NCI-H82 (cell line): ENCODE measurements at places on chromosomes 2 and 18.

DNA sequence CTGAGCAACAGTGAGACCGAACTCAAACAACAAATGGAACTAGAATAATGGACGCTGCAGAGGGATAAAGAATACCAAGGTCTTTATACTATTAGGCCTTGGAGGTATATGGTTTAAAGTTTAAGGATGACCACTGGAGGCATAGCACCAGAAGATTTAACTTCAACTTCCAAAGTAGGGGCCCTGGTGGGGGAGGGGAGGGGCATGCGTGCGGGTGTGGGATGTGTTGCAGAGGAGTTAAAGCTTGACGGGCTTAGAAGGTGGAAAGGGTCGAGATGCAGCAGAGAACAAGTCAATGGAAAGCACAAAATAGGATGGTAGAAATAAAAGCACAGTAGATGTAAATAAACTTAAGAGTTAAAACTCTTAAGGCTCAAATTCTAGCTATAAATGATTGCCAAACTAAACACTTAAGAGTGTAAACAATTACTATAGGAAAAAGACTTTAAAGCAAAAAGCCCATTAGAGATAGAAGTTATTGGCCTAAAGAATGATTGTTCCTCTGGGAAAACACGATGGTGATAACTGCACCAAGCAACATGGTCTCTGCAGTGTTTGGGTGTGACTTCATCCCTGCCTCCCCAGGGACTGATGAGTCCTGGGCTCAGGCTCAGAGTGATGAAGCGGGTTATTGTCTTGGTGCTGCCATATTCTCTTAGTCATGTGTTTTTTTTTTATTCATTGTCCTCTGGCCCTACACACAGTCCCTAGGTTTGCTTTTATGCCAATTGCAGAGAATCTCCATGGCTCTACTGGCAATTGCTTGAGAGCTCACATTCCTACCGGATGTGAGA, 13.0 kb downstream of the RRM2 start:
- DNase-seq, result peak; percentile 37

GRCh38 chr2:220948579-220948978, 623.5 kb downstream of the EPHA4 start:
- DNase-seq, result no peak

DNA sequence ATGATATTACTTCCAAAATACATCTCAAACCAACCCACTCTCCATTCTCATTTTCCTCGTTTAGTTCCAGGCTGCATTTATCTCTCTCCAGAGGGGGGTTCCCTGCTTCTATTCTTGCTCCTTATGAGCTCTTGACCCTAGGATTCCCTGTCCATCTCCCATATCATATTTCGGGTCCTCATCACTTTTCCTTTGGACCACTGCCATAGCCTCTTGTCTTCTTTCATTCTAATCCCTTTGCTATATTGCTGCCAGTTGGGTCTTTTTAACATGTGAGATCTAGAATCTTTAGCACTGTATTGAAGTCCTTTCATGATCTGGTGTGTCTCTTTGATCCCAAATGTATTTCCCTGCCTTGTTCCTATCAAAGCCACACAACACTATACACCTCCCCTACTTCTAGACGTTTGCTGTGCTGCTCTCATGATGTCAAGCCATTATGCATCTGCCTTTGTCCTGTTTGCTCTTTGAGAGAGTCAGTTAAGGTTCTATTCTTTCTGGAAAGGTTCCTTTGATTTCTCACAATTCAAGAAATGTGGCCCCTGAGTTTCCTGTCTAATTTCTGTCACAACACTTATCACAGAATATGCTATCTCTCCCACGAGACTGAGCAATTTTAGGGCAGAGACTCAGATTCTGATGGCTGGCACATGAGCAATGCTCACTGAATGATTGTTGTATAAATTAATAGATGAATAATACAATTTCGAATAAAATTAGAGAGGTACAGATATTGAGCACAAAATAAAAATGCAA, 43.2 kb upstream of the SESTD1 start:
- no peak for DNase-seq

DNA sequence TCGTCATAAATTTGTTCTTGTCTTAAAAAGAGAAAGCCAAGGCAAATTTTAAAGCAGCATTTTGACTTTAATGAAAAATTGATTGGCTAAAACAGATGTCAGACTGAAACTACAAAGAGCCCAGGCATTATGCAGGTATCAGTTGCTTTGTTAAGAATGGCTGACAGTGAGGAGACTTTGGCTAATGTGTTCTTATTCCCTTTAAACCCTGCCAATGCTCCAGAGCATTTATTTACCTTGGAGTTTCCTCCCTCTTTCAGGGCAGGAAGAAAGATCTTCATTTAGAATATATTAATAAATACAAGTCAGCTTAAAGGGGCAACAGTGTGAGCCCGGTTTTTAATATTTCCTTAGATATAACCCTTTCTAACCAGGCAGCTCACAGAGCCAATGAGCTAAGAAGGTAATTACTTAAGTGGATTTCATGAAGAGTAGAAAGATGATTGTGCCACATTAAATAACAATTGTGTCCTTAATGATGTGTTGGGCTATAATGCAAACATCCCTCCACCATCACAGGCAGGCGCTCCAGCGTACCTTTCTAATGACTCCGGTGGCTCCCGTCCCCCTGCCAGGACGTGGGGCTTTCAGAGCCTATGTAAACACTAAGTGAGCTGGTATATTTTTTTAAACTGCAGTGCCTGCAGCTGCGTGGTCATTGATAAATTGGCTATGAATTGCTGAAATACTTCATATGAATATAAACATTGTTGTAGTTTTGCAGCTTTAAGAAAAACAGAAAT, 349.4 kb upstream of the POU3F3 start:
- DNase-seq, result peak; percentile 4

DNA sequence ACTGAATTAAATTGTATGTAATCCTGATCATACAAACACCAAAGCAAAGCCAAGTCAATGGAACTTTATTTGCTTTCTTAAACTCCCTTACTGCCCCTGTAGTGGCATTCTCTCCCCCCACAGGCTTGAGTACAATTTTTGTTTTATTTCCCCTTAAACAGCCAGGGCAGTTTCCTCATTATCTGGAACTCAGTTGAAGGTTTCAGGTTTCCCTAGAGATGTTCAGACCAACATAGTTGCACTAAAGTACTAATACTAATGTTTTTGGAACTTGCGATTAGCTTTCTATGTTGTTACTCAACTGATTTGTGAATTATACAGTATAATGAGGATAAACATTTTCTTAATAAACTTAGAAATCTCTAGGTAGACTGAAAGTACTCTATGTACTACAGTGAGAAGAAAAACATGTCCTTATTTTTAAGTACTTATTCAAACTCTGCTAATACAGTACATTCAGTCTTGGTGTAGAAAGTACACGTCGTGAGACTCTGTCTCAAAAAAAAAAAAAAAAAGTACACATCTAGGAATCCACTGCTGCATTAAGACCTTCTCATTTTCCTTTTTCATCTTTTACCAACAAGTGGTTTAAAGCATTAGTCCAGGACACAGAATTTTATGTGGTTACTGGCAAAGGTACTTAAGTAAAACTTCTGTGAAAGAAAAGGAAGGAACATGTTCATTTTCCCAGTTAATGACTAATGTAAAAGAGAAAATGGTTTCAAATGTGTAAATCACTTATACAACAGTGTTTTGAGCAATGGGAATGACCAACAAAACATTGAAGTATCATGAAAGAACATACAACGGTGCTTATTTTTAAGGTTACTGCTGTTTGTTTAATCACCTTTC, 209.5 kb upstream of the SMAD7 start:
- DNase-seq, result no peak

DNA sequence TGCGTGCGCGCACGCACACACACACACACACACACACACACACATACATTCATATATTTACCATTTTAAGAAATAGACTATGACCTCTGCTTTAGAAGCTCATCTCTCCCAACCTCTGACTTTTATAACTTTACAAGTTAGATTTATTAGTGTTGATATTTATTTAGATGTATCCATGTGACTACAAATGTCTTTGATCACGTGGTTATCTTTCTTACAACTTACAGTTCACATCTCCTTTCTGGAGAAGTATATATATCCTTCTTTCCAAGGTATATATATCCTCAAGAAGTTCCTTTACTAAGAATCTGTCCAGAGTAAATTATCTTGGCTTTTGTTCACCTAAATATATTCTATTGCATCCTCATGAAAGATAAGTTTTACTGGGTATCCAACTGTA, 16.3 kb upstream of the LTBP1 start:
- no peak for DNase-seq

GRCh38 chr2:27118525-27119329, at the start of gene CGREF1:
Gene CGREF1, minus strand, starts transcription at chr2:27119128. Its CDS starts 14,762 bp downstream, at chr2:27104366.
- DNase-seq, result peak; percentile 63

GRCh38 chr18:78793313-78794070, 186.1 kb upstream of the SALL3 start:
- no peak for DNase-seq

DNA sequence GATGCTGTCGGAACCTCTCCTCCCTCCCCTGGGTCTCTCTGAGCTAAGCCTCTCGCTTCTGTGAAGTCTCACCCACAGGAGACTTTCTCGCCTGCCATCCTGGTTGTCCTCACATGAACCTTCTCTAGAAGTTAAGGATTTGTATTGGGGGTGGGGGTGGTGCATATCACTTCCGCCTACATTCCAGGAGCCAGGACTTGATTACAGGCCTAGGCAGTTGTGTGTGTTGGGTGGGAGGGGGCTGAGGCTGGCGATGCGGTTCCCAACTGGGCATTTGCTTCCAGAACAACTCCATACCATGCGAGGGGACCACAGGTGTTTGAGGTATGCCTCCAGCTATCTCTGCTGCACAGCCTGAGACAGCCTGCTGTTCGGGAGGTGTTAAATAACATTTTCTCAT, 56.8 kb upstream of the MGAT4A start:
- peak; percentile 38 for DNase-seq

GRCh38 chr2:16635791-16636699, 29.6 kb downstream of the CYRIA start:
- DNase-seq, result peak; percentile 58

DNA sequence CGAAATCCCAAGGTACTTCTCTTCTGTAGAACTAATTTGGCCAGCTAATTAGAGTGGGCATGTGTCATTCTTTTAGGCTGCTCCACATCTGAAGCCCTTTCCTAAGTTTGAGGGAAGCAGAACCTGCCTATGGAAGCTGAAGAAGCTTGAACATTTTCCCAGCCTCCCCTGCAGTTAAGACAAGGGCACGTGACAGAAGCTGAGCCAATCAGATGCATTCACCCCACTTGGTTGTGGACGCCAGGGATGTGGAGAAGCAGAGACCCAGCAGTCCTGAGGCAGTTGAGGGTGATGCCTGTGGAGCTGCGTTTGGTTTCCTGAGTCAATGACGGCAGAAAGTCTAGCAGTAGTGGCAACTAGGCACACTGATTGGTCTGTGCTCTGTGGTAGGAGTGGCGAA, 26.1 kb upstream of the CERS6 start:
- DNase-seq, result no peak

- no peak for DNase-seq
These were observed 46.2 kb upstream of the SMAD7 start for GRCh38 chr18:48996901-48997463.

GRCh38 chr2:120402067-120402433, 56.1 kb downstream of the INHBB start:
- no peak for DNase-seq

DNA sequence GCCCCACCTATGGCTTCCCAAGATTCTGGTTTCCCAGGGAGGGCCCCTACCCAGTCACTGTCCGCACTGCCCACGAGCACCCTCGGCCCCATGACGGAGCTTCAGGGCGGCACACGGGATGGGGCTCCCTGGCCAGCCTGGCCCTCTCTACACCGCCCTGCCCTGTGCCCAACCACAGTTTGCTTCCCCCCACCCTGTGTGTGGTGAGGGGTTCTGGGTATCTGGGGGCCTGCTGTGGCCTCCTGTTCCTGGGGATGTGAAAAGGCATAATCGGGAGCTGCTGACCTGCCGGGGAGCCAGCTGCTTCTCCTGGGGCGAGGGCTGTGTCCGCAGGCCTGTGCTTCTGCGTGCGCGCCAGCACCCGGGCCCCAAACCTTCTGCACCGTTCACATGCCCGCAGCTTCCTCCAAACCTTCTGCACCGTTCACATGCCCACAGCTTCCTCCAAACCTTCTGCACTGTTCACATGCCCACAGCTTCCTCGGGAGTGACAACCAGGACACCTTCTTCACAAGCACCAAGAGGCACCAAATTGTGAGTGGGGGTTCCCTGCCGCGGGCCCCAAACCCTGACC, 12.4 kb downstream of the ANO7 start:
- DNase-seq, result no peak

DNA sequence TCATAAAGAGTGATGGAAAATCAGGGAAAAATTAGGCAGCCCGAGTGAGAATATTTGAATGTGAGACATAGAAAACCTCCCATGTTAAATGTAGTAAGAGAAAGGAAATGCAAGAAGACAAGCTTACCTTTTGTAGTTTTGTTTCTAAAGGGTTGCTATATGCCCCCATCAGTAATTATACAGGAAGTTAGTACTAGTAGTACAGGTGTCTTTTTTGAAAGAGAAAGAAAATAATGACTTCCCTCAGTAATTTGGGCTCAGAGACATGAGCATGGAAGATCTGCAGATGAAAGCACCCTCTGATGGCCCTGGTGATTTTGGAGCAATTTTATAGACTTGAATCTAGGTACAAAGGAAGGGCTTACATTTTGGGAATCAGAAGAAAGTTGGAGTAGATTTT, 80.8 kb downstream of the RHBDD1 start:
- DNase-seq, result no peak

- DNase-seq, result no peak
These were observed 450.2 kb downstream of the ERBB4 start for GRCh38 chr2:212088353-212088752.

GRCh38 chr2:128237911-128238697, 80.6 kb downstream of the HS6ST1 start:
- no peak for DNase-seq

DNA sequence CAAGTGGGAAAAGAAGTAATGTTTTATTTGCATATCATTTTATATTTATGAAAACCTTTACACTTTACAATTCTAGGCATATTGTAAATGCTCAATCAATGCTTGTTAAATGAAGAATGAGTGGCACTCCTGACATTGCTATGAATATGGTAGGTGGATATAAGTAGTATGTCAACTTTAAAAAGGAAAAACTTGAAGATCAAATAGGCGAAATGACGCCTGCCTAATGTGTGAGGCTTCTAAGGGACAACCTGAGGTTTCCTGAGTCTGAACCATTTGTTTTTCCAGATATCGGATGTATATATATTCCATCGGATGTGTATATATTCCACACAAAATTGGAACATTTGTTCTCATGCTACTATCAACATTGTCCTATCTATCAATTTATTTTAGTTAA, 1.4 kb downstream of the STAT4 start:
- no peak for DNase-seq

- DNase-seq, result no peak
These were observed 84.0 kb downstream of the EVA1A start for GRCh38 chr2:75476761-75477160.

- DNase-seq, result no peak
These were observed 170.6 kb downstream of the SLC8A1 start for GRCh38 chr2:40281021-40281940.

DNA sequence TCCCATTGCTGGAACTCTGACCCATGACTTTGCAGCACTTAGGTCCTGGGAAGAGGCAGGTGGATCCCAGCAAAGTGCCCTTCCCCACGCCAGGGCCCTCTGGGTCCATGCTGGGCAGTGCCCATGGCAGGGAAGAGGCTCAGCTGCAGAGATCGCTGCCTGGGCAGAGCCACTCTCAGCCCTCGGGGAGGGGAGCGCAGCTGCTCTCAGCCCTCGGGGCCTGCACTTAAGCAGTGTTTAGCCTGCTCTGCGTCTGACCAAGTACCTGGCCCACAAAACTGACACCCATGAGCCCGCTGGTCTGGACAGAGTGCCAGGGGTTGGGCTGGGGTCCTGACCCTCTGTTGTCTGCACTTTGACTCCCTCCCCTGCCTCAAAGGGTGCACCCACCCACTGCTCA, 46.3 kb downstream of the AQP12A start:
- no peak for DNase-seq
